ENCODE measurements at places on chromosomes 5 and 9. TPM values are rescaled to one million over a fixed set of nuclear protein-coding genes. Genes with fewer than 3 reads are reported as not detected.

SV2C gene
- total RNA-seq, result 0.24 TPM

DNA sequence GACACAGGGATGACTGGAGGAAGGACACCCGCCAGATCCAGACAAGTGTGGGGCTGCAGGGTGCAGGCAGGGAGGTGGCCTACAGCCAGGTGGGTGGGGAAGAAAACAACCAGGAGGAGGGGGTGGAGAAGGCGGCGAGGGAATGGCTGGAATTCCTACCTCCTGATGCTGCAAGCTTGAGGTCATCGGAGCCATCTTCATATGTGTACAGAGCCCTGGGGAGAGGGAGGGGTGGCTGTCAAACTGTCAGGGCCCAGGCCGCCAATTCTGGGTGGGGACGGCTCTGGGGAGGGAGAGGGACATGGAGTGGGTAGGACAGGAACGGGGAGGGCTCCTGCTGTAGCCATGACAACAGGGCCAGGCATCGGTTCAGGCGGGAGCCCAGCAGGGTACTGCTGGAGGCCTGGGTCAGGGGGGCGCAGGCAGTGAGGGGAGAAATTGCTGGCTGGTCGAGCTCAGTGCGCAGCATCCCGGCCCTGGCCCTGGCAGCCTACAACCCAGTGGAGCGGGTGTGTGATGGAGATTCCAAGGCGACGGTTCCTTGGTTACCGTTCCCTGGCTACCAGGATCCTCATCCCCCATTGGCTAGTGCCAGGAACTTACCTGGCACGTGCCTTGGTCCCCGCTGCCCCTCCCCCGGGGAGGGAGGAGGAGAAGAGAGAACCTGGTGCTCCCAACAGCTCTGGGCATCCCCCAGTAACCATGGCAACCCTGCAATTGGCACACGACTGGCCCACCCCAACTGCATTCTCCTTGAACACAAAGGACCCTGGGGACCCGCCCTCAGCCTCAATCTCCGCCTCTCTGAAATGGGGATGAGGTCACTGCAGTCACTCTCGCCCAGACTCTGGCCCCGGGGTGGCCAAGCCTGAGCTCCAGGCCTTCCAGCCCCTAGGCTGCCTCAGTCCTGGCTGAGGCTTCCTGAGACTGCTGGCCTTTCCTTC is 4.5 kb downstream of the DBN1 start:
- no peak for DNase-seq

GRCh38 chr5:130773813-130774212 is 391.2 kb downstream of the HINT1 start:
- DNase-seq, result no peak

IFNA21 gene
- not detected for total RNA-seq

PLPPR1 gene
- total RNA-seq, result 1.2 TPM

OGN gene
- not detected for total RNA-seq

GRCh38 chr5:151628112-151628823 is 37.1 kb upstream of the FAT2 start:
- DNase-seq, result no peak

DNA sequence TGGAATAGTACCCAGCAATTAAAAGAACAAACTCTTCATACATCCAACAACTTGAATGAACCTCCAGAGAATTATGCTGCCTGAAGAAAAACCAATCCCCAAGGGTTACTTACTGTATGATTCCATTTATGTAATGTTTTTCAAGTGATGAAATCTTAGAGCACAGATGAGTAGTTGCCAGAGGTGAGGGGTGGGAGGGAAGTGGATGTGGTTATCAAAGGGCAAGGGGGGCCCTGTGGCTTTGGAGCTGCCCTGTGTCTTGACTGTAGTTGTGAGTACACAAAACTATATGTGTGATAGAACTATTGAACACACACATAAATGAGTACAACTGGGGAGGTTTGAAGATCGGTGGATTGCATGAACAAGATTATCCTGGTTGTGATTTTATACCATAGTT is 115.8 kb upstream of the SLC25A48 start:
- DNase-seq, result no peak

DNA sequence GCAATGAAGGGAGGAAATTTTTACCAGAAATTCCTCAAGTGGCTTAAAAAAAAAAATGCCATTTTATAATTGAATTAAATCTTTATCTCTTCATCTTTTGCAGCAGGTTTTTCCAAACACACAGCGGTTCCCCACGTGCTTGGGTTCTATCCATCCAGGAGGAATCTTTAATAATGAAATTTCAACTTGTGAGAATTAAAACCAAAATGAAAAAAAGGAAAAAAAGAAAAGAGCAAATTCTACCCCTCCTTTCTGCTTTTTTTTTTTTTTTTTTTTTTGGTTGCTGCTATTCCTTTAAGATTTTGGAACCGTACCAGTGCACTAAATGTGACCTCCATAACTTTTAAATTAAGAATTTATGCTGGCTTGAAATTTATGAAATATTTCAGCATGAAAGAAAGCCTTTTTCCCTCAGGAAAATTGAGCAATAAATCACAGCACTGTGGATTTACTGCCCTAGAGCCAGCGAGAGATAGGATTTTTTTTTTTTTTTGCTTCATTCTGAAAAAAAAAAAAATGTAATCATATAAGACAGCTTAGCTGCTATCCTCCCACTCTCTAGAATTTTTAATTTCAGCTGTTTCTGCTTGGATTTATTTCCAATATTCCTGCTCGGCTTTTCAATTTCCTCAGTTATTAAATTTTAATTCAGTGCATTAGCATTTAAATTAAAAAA is 88.5 kb downstream of the ZNF618 start:
- DNase-seq, result no peak

Data from H1 (cell line).